ENCODE measurements at places on chromosomes 16 and 17.

- DNase-seq: no peak
These were observed 16.2 kb downstream of the ZNF276 start for GRCh38 chr16:89737341-89738071.

DNA sequence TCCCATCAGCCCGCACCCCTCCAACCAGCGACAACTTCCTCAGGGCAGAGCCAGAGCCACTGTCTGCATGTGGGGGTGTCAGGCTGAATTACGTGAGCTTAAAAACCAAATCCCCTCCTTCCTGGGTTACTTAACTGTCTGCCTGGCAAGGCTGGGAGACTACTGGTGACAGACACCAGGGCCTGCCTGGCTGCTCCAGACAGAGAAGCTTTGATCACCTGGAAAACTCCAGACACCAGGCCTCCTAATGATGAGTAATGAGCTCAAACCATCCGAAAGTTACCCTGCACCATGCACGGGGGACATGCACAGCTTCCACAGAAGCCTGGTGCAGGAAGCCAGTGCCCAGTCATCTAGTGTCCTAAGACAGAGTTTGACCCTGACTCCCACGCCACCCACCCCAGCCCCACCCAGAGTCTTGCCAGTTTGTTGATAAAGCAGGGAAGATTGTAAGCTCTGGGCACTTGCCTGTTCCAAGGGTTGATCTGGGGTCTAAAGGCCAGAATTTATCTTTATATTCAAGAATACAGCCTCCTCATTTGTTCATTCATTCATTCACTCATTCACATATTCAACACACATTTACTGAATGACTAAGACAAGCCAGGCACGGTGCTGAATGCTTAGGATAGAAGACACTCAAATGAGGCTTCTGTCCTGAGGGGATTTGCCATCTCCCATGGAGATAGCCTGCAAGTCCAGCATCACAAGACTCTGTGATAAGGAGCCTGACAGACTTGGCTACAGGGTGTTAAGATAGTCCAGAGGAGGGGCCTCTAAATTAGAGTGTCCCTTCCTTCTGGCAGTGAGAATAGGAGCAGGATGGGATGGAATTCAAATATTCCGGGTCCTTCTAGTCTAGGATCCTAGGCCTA lies 7.2 kb upstream of the CCDC182 start:
- no peak for DNase-seq

GRCh38 chr17:48556229-48556575 lies 11.3 kb upstream of the HOXB2 start:
- no peak for DNase-seq

DNA sequence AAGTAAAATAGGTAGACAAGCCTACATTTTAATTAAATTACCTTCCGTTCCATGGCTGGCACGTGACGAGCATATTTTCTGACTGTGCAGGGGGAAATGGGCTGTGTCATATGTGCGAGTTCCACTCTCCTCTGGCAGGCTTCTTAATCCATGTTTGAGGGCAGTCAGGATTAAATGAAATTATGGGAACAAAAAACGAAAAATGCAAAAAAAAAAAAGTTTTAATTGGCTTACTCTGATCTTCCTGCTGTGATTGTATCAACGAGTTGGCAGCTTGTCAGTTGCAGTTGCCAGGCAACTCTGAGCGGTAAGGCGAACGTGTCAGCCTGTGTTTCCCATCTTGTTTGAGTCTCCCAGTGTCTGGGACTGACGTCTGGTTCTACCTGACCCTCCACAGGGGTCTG lies 302.9 kb upstream of the XYLT1 start:
- DNase-seq: no peak

DNA sequence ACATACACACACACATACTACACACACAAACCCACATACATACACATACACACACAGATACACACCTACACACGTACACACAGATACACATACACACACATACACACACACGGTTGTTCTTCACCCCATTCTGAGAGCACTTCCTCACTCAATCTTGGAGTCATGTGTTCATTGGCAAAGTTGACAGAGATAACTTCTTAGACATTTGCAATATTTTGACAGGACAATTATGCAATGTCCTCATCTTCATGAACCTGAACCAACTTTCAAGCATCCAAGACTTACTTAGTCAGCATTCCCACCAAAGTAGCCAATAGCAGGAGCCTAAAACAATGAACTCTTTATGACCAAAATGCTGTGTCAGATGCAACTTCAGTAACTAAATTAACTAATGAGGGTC lies 77.1 kb upstream of the DNAH17 start:
- no peak for DNase-seq

DNA sequence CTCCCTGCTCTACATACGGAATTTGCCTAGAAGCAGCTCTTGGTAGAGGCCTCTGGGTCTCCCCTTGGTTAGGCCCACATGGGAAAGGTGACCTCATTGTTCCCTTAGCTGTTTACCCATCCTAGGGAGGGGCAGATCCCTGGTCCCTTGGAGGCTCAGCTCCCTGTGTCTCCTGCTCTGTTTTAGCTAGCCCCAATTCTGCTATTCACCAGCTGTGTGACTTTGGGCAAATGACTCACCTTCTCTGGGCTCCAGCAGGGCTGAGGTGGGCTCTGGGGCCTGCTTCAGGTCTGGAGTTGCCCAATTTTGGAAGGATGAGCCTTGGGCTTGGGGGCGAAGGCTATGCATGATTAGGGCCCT lies 3.9 kb downstream of the ABCC3 start:
- DNase-seq: no peak

- DNase-seq: no peak
These were observed 2.1 kb upstream of the MRPL28 start for GRCh38 chr16:372302-372983.

- DNase-seq: no peak
These were observed 32.0 kb downstream of the GSE1 start for GRCh38 chr16:85645021-85645589.

GRCh38 chr17:57946798-57947358 lies 8.3 kb downstream of the CUEDC1 start:
- no peak for DNase-seq

DNA sequence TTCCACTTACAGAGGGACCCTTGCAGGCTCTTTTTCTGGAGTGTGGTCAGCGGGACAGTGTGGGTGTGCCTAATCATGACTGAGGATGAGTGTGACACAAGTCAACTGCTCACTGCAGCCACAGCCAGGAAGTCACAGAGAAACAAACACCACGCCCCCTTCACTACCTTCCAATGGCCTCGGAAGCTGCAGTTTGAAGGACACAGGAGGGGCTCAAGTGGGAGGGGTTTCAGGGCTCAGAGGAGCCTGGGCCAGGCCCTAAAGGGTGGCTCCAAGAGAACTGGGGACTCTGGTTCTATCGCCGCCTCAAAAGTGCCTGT lies 116.2 kb upstream of the SDK2 start:
- DNase-seq: no peak

GRCh38 chr17:34644941-34645550 lies 65.7 kb downstream of the TMEM132E start:
- no peak for DNase-seq

DNA sequence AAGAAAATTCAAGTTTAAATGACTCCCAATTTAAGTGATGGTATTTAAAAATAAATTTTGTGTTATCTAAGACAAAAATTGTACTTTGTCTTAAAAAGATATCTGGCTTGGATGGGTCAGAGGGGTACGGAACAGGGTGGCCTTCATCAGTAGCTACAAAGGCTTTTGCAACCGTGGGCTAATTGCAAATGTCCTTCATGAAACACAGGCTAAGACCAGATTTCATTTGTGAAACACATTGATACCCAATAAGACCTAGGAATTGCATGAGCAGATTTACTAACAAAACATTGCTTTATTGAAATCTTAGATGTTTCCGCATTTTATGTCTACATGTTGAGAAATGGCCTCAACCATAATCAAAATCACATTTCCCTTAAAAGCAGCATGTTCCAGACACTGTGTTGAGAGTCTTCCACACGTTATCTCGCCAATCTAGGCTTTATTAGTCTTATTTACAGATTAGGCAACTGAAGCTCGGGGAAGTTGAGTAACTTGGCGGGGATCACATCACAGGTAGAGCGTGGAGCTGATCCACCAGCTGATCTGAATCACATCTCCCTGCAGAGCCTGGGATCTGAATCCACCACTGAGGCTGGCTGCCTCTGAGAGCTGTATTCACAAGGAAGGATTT lies 21.8 kb downstream of the FBXO39 start:
- DNase-seq: no peak

- no peak for DNase-seq
These were observed 2.8 kb downstream of the TOB1 start for GRCh38 chr17:50863221-50863843.

DNA sequence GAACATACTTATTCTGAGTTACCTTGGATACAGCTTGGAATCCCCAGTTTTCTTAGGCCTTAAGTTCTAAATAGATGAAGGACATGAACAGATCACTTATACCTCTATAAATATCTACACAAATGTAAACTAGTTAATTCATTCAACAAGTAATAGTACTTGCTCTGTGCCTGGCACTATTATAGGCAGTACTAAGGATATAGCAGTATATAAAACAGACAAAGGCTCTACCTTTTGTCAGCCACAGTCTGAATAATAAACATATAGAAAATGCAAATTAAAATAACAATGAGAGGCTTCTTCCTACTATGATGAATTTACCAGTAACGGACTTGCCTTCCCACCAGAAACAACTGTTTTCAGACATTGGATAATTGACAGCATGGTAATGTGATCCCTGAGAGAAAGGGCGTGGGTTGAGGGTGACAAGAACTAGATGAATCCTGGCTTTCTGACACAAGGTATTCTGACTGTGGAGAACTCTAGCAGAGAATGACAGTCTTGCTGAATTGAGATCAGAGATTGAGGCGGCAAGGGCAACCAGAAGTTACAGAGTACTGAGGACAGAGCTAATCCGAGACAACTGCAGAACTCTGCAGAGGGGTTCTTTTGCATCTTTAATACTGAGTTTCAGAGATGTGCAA lies 170.5 kb downstream of the TANC2 start:
- no peak for DNase-seq

- no peak for DNase-seq
These were observed 253.6 kb downstream of the ZFHX3 start for GRCh38 chr16:72794319-72794718.

- DNase-seq: no peak
These were observed 80.1 kb downstream of the VAT1L start for GRCh38 chr16:77868478-77868877.

DNA sequence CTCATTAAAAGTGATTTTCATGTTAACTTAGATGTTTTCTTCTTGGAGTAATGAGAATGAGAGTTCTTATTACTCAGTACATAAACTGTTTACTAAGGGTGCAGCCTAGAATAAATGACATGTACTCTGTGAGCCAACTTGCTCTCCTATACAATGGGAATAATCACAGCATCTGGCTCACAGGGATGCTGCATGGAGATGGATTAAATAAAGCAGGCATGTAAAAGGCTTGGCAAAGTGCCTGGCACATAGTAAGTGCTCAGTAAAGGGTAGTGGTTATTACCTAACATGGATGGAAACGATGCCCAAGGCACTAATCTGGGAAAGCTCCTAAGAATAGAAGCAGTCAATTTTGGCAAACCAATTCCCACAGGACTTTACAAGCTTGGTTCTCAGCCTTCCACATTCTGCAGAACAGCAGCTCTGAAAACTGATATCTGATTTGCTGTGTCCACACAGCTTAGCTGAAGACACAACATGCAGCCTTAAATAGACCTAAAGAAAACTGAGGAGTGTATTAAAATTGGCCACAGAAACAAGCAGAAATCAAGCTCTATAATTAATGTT lies 176.1 kb downstream of the ABCC12 start:
- no peak for DNase-seq

DNA sequence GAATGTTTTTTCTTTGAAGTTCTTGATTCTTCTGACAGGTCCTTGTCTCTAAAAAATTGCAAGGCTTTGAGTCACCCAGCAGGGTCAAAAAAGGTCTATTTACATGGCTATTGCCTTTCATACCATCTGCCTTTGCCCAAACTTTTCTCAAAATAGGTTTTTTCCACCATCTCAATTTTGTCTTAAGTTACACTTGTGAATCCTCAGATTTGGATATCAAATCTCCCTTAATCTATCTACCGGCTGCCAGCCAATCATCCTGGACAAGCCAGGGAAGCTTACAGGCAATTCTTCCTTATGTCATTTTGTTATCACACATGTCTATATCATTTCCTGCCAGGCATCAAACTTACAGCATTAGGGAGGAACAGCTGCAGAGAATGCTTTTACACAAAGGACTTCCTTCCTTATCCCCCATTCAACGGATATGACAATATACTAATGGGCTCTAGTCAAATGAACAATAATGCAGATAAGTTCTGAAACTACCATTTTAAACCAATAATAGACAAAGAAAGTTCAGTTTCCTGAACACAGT lies 104.1 kb upstream of the CORO6 start:
- DNase-seq: no peak

- no peak for DNase-seq
These were observed 17.6 kb downstream of the ATPAF2 start for GRCh38 chr17:18021372-18021771.

- DNase-seq: no peak
These were observed 48.0 kb downstream of the TEKT5 start for GRCh38 chr16:10646581-10647263.

GRCh38 chr16:87531418-87531817 lies 38.6 kb upstream of the ZCCHC14 start:
- no peak for DNase-seq

- no peak for DNase-seq
These were observed 131.8 kb downstream of the IRX5 start for GRCh38 chr16:55062442-55062841.

GRCh38 chr17:77611791-77612502 lies 346.6 kb upstream of the TNRC6C start:
- no peak for DNase-seq

DNA sequence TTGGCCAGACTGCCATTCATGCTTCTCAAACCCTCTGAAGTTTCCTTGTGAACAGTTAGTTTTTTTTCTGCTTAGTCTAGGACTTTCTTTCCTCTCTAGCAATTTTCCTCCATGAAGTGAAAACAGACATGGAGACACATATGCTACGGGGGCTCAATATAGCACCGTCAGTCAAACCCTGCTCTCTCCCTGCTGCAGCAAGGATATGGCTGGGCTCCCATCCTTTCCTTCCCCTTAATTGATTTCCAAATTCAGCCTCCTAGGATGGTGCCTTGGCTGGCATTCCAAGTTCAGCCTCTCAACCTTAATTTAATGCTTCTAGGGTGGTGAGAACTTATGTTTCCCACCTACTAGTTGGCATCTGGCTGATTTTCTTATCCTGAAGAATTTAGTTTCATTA lies 436.7 kb downstream of the NPIPA7 start:
- no peak for DNase-seq

All from stimulated activated CD8-positive, alpha-beta memory T cell treated with anti-CD3 and anti-CD28 coated beads, Interleukin-7, amount 100 ng/mL, for 24 hours (primary cell).